Brain microvascular endothelial cell (primary cell): ENCODE measurements at places on chromosomes 12 and 14.

GRCh38 chr14:24988760-24989159 is 61.2 kb downstream of the STXBP6 start:
- DNase-seq = no peak

DNA sequence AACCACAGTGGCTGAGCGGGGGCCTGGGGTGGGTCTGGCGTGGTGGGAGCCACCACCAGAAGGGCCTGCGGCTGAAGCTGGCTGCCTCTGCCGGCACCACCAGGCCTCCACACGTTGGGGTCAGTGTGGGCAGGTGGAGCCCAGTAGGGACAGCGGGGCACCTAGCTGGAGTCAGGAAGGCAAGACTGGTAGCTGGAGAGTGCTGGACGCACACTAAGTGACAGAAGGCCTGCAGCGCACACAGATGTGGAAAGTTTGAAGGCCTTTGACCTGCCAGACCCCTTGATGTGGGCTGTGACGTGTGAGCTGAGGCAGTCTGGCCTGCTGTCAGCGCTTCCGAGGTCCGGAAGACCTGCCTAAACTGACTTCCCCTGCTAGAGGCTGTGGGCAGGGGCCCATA is 26.3 kb downstream of the RIN3 start:
- DNase-seq = peak; percentile 14

- DNase-seq = no peak
Measured at GRCh38 chr14:85243321-85243720, 286.6 kb upstream of the FLRT2 start.

GRCh38 chr14:105075379-105076295 is 10.4 kb upstream of the GPR132 start:
- DNase-seq = peak; percentile 18

- no peak for DNase-seq
Measured at GRCh38 chr12:93176165-93176564, 201.6 kb upstream of the NUDT4 start.
